ENCODE measurements at places on chromosomes 5 and 9.

- no peak for DNase-seq
Observed at GRCh38 chr5:176740702-176741496, 69.5 kb upstream of the UNC5A start.

- no peak for DNase-seq
Observed at GRCh38 chr5:113663879-113664541, 150.5 kb downstream of the YTHDC2 start.

DNA sequence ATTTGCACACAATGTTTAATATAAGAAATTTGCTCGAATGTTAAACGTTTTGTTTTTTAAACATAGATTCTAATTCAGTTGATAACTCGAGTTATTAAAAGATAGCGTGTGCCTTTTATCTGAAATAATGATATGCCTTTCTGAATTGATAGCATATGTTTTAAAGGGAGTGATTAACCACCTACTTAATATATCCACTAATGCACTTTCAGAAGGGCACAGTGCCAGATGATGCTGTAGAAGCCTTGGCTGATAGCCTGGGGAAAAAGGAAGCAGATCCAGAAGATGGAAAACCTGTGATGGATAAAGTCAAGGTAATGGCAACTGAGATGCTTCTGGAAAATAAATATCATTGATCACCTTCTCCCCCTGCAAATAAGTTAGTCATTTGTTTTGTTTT is 53.9 kb downstream of the ERAP1 start:
- no peak for DNase-seq

DNA sequence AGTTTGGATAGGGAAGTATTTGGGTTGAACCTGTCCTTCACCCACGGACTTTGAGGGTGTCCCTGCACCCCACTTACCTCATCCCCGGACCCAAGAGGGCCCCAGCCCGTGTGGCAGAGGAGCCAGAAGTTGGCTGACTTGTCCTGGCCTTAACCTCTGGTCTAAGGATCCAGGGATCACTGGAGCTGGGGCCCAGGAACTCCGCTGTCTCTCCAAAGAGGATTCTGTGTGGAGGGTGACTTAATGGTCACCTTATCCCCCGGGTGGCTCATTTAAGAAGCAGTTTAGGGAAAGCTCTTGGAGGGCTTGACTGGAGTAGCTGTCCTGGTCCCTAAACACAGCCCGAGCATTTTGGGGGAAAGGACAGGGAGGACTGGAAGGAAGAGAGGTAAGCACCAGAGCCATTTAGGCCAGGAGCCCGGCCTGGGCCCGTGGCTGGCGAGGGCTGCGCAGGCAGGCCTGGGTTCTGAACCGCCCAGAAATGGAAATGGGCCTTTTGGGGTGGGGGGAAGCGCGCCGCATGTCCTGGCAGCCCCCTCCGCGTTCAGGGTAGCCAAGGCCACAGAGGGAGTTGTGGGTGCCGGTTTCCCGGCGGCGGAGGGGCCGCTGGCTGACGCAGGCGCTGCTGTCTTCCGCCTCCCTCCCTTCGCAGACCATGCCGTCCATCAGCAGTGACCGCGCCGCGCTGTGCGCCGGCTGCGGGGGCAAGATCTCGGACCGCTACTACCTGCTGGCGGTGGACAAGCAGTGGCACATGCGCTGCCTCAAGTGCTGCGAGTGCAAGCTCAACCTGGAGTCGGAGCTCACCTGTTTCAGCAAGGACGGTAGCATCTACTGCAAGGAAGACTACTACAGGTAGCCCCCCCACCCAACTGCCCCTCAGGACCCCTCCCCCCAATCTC is 2.0 kb downstream of the LHX2 start:
- DNase-seq: no peak

DNA sequence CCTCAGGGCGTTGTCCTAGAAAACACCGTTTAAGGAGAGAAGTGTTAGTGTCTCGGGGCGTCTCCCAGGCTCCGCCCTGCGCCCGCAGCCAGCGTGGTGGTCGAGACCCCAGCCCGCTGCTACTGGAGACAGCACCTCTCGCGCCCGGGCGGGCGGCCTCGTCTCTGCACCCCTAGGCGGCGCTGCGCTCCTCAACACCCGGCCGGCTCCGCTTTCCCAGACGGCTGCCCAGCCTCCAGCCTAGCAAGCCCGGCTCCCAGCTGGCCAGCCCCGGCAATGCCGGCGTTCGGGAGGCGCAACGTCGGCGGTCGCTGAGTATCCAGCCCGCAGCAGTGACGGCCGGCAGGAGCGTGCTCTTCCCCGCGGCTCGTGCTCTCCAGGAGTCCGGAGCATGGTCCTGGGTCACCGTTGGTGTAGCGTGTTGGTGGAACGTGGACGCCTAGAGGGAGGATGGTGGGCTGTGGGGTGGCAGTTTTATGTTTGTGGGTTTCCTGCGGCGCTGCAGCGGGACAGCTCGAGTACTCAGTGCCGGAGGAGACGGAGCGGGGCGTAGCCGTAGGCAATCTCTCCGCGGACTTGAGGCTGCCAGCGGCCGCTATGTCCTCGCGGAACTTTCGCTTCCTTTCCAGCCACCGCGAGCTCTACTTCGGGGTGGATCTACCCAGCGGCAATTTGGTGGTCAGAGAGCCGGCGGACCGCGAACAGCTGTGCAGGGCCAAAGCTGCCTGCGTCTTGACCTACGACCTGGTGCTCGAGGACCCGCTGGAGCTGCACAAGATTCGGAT is 536 bp downstream of the PCDHAC1 start:
- DNase-seq: no peak

DNA sequence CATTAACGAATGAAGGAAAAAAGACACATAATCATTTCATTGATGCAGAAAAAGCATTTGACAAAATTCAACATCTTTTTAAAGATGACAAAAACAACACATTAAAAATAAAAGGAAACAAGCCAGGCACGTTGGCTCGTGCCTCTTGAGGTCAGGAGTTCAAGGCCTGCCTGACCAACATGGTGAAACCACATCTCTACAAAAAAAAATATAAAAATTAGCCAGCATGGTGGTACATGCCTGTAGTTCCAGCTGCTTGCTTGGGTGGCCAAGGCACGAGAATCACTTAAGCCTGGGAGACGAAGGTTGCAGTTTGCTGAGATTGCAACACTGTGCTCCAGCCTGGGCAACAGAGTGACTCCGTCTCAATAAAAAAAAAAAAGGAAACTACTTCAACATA is 77.0 kb downstream of the ERCC6L2 start:
- DNase-seq: no peak

DNA sequence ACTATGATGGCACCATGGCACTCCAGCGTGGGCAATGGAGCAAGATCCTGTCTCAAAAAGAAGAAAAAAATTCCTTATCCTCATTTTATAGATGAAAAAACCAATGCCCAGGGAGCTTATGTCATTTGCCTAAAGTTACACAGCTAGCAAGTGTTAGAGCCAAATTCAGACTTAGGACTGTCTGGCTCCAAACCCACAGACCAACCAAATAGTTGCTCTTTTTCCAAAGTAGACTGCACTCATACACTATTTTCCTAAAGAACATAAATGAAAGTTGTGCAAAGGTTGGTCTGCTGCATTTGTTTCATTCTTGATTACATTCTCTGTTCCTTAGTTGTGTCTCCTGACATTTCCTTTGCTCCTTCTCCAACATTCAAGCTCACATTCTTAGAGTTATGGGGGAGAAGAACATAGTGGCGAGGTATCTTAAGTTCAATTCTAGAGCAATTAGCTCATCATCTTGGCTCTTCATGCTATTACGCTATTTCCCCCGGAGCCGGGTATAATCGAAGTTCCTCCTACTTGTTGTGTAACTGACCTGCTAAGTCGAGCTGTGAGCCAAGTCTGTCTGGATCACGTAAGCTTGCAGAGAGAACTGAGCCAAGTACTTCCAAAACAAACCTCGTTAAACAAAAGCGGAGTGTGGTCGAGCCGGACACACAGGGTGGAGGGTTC is 138.3 kb downstream of the RFK start:
- no peak for DNase-seq

- DNase-seq: no peak
Observed at GRCh38 chr9:97659771-97660170, 26.1 kb downstream of the NCBP1 start.

GRCh38 chr9:114250235-114250568 is 72.7 kb upstream of the ORM1 start:
- DNase-seq: no peak

GRCh38 chr9:87497604-87498045 is at the start of gene DAPK1:
Gene DAPK1, plus strand, starts transcription at chr9:87497867. Its CDS starts 1,211 bp downstream, at chr9:87499078.
- no peak for DNase-seq

DNA sequence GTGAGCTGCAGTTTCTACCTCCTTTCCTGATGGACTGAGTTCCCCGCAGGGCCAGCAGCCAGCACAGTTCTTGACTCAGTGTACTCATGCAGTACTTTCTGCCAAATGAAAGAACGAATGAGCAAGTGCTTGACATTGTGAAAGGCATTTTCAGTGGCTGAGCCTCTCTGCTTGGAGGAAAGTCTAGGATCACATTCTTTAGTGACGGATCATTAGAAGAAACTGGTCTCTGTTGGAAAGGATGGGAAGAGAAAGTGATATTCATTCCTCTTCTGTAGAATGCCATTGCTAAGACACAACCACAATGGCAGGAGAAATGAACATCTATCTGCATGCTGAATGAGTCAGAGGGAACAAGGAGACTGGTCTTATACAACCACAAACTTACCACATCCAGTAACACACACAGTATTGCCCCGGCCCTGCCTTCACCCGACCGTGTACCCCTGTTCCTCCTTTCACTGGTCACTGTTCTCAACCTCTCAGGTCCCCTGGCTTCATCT is 206.9 kb downstream of the CRB2 start:
- no peak for DNase-seq

DNA sequence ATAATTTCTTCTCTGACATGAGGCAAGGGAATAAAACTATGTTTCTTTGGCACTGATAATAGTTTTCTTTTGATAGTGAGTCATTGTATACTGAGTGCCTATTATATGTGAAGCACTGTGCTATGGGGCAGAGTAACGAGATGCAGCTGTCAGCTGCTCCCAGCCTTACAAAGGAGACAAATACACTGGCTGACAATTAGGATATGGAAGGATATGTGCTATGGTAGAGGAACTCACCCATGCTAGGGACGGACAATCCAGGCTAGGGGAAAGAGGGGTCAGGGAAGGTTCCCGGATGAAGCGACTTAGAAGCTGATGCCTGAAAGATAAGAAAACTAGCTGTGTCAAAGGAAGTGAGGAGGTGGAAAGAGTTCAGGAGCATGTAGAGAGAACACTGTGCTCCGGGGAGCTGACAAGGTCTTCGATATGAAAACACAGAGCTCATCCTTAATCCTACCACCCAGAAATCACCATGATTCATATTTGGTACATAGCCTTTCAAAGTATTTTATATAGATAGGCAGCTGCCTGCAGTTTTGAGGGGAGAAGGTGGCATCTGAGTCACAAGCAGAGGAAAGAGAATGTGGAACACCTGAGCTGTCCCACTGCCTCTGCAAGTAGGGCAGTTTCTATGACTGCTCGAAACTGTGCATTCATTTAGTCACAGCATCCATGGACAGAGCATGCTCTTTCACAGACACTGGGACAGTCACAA is 12.1 kb downstream of the BSPRY start:
- no peak for DNase-seq

- DNase-seq: no peak
Observed at GRCh38 chr9:87063871-87064270, 116.6 kb upstream of the GAS1 start.

DNA sequence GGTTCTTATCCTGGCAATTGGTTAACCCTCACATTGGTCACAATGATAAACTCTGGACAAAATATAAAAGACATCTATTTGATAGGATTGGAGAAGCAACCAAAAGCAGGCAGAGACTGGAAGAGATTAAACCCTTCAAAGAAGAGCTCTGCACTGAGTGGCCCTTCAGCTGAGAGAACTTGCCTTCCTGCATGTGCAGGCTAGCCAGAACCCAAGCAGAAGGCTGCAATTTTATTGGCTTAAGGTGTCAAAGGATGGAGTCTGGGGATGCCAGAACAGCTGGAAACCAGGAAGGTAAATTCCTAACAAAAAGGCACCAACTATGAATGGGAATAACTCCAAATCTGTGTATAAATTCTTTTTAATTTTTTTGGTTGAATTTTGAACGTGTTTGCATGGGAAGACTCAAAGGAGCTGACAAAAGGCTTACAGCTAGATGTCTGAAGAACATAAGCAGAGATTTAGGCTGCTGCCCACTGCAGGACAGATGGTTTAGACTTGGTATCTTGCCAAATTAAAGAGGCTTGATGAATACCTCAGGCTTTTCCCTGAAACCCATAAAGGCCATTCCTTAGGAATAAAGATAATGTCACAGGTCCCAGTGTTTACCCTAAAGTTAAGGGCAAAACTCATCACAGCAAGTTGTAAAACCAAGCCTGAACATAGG is 66.3 kb downstream of the NR2F1 start:
- no peak for DNase-seq

GRCh38 chr5:132433141-132433540 is 57.4 kb downstream of the IRF1 start:
- no peak for DNase-seq

GRCh38 chr9:85428230-85428629 is 313.5 kb downstream of the AGTPBP1 start:
- DNase-seq: no peak

GRCh38 chr9:120859361-120859760 is 16.6 kb upstream of the PSMD5 start:
- no peak for DNase-seq

DNA sequence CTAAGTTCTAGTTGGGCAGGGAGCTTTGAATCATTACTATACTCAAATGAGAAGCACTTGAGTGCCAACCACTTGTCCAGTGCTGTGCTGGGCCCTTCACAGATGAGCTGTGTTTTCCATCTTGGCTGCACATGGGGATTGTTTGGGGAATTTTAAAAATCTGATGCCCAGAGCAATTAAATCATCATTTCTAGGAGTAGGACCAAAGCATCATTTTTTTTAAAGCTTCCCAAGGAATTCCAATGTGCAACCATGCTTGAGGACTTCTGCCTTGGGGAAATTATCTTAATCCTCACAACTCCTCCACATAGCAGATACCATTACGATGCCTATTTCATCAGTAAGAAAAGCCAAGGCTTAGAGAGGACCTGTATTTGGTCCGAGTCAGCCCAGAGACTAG is 131.4 kb downstream of the TMEM174 start:
- no peak for DNase-seq

- no peak for DNase-seq
Observed at GRCh38 chr5:104016646-104017045, 454.1 kb upstream of the NUDT12 start.

DNA sequence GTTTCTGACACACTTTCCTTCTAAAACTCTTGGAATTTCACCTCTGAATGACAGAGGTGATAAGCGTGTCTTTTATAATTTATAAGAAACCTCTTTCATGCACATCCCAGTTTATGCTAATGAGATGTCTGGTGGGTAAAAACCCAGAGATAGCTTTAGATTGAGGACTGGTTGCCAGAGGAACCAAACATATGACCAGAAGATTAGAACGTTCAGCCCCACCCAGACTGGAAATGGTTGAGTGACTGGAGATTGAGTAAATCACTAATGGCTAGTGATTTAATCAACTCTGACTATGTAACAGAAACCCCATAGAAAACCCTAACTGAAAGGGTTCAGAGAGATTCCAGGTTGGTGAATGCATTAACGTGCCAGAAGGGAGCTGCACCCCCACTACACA is 69.2 kb downstream of the CDH18 start:
- DNase-seq: no peak

DNA sequence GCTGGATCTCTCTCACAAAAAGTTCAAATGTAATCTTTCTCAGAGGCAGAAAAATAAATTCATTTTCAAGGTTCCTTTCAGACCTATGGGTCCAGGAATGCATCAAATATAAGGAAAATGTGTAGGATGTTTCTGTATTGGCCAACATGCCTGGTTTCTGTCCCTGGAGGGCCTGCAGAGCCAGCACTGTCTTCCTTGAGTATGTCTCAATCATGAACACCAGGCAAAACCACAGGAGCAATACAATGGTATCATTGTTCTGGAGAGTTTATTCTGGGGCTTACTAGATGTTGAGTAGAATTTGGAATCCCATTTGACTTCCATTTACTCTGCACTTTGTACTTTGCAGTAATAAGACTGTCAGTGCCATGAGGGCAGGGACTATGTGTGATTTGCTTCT is 23.5 kb downstream of the INSYN2B start:
- no peak for DNase-seq

Data from activated CD8-positive, alpha-beta memory T cell treated with anti-CD3 and anti-CD28 coated beads for 1 hour (primary cell).